NCI-H446 treated with DMSO at 0.1 percent for 48 hours (cell line): ENCODE measurements at places on chromosomes 6 and 20.
A peak's percentile ranks its signal among the peaks of the same experiment; 100 is the strongest.

GRCh38 chr20:1700990-1701389 is 43.4 kb upstream of the SIRPG start:
- no peak for DNase-seq

- no peak for DNase-seq
Observed at GRCh38 chr6:42394151-42394550, 57.6 kb downstream of the TRERF1 start.

GRCh38 chr6:33549196-33549595 is 30.9 kb downstream of the BAK1 start:
- DNase-seq: no peak

DNA sequence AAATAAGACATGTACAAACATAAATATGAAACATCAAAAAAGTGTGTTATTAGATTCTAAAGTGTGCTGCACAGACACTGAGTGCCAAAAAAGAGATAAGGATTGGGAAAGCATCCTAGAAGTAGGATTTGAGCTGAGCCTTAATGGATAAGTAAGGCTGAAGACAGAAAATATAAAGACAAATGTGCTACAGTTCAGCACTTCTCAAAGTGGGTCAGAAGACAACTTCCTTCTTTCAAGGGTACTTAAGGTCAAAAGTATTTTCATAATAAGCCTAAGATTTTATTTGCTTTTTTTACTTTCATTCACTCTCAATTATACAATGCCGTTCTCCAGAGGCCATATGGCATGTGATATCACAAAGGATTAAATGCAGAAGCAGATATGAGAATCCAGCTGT is 16.8 kb downstream of the USP45 start:
- DNase-seq: no peak

DNA sequence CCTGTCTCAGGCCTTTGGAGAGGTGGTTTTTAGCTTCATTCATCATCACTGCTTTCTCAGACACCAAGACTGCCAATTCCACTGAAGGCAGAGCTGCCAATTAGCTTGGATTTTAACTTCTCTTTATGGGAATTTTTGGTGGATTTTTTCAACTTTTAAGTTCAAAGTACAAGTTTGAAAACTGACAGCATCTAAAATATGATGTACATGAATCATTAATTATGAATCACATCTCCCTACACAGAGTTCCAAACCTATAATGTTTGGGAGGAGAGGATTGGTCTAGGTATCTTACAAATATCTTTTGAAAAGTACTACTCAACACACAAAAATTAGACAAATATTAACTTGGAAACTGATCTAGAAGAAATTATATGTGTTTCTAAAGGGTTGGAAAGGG is 25.5 kb downstream of the CNKSR3 start:
- DNase-seq: no peak

GRCh38 chr6:39791850-39792539 is at the start of gene DAAM2:
TSS of gene DAAM2 (plus strand) at chr6:39792376. CDS start at chr6:39856303, 63,927 bp downstream.
- DNase-seq: no peak

DNA sequence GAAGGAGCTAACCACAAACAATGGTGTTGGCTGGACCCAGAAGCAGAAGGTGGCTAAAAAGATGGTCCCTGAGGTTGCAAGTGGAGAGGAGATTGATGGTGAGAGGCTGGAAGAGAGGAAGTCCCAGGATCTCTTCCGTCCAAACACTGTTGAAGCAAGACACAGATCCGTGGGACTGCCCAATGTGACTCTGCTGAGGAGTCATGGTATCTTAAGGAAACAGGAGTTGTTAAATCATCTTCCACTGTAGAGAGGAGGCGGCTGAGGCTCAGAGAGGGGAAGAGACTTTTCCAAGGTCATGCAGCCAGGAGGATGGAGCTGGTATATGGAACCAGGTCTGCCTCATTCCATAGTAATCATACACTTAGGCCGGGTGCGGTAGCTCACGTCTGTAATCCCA is 4.1 kb upstream of the ZNF335 start:
- no peak for DNase-seq

- no peak for DNase-seq
Observed at GRCh38 chr6:40244699-40245098, 310.4 kb upstream of the MOCS1 start.

GRCh38 chr6:42230345-42231321 is 13.0 kb upstream of the MRPS10 start:
- DNase-seq: no peak

GRCh38 chr6:30914076-30914853 is at the start of gene VARS2:
TSS of gene VARS2 (plus strand) at chr6:30914238. CDS start at chr6:30914837, 599 bp downstream.
- DNase-seq: peak; percentile 66

GRCh38 chr6:20946022-20946421 is 411.8 kb downstream of the CDKAL1 start:
- no peak for DNase-seq

- DNase-seq: no peak
Observed at GRCh38 chr6:3788408-3789017, 37.0 kb upstream of the PXDC1 start.

GRCh38 chr20:53718142-53719021 is 124.7 kb upstream of the ZNF217 start:
- no peak for DNase-seq

DNA sequence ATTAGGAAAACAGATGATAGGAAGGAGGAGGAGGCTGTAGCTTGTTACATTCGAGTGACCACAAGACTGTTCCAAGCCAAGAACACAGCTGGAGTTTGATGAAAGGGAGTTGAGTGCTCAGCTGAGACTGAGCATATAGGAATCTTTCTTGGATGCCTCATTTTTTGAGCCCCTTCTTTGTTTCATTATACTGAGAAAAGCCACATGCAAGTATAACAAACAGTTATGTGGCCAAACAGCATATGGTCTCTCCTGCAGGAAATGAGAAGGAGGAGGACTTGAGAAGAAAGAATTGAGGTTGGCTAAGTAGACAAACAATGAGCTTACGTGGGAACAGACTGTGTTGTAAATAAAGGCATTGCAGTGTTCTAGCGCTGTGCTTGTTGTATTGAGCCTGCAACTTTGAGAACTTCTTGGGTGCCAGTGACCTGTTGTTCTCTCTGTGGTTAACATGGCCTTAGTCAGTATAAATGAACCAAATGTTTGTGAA is 78.3 kb downstream of the AKAP7 start:
- DNase-seq: no peak

DNA sequence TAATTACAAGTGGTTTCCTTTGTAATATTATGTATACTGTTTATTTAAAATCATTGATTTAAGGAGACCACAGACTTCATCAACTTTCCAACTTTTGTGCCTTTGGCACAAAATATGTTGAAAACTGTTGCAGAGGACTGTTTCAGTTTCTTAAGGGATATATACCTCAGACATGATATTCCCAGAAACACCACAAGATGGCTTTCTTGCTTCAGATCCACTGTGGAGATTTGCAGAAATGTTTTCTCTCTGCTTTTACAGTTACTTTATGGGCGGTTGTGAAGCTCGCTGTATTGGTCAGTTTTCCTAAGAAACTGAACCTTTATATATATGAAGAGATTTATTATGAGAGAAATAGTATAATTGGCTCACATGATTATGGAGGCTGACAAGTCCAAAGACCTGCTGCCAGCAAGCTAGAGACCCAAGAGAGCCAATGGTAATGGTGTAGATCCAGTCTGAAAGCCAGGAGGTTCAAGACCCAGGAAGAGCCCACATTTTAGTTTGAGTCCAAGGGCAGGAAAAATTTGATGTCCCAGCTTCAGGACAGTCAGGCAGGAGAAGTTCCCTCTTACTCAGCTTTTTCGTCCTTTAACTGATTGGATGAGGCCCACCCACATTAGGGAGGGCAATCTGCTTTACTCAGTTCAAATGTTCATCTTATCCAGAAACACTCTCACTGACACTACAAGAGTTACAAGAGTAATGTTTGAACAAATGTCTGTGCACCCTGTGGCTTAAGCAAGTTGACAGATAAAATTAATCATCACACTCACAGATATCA is 12.8 kb downstream of the ME1 start:
- DNase-seq: no peak

DNA sequence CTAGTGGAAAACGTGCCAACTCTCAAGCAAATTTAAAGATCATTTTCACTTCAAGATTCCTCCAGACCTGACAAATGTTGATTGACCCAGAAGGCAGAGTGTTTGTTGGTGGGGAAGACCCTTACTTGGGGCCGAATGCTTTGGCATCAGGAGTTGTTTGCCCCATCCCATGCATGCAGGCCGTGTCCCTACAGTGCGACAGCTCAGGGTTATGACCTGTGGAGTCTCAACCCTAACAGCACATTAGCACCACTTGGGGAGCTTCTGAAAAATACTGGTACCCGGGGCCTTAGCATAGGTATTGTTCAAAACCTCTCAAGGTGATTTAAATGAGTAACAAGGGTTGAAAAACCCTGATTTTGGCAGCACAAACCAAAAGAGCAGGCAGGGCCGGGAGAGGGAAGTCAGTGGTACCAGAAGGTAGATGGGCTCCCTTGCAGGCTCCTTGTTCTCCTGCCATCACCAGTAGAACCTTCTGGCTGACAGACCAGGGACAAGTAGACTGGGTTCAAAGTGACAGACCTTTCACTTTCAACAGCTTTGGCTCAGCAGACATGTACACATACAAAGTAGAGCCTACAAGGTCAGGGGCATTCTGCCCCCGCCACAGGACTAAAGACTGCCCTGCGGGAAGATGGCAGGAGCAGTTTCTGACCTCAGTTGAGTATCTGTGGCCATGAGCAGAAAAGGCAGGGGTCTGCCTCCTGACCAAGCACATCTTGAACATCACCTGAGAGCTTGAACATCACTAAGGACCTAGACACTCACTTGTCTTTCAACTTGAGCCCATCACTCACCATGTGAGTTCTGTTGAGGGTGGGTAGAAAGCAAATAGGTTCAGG is 39.6 kb downstream of the PLCG1 start:
- no peak for DNase-seq

DNA sequence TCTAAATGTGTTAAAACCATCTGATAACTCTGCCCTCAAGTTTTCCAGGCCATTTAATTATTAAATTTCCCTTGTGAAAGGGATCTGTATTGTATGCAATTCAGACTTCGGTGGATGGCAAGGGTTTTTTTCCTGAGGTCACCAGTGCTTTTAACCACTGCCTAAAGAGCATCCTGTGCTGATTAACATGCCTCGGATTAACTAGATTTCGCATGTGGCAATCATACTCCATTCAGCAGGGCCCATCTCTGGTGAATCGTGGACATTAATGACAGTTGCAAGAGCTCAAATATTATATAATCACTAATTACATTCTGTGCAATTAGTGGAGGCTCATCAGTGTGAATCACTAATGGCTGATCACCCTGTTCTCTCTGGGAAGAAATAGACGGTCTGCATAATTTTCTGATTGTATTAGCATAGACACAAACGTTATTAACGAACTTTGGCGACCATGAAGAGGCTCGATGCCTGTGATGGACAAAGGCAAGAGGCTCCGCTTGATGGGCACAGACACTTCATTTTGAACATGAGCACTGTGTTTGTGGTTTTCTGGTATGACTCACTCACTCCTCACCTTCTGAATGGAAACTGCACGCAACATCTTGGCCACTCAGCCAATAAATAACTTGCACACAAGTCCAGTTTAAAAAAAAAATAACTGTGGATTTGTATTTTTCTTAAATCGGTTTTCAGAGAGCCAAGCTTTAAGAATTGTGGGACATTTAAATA is 31.4 kb downstream of the LINC00237 start:
- DNase-seq: no peak

- peak; percentile 56 for DNase-seq
Observed at GRCh38 chr20:5191829-5192569, 65.2 kb downstream of the CDS2 start.

- no peak for DNase-seq
Observed at GRCh38 chr6:146041282-146041681, 12.4 kb downstream of the GRM1 start.

- DNase-seq: peak; percentile 35
Observed at GRCh38 chr20:60206259-60206658, 248.0 kb downstream of the CDH26 start.

DNA sequence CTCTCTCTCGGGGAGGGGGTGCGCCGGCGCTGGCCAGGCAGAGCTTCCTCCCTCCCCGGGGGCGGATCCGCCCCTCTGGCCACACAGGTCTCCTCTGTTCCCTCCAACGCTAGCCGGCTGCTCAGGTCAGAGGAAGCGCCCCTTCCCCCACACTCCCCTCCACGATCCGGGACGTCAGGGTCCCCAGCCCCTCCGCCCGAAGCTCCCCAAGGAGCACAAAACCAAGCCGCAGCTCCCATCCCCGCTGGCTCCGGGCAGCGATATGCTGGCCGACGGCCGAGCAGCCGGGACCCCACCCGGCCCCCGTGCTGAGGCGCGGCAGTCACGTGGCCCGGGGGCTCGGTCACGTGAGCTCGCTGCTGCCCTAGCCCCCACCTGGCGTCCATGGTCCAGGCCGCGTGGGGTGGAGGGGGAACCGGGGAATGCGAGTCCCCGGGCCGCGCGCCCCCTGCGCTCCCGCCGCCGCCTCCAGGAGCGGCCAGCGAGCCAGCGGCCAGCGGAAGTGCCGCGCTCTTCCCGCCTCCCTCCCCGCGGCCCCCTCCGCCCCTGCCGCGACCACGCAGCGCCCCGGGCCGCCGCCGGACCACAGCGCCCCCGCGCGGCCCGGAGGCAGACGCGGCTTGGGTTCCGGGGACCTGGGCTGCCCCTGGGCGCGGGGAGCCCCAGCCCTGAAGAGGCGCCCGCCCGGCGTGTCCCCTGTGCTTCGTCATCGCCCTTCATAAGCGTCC is at the start of gene SLC35B2:
SLC35B2 (minus strand) TSS at position 504 of the 728 bp plus-strand sequence; CDS start at position 386, 118 bp downstream.
- DNase-seq: peak; percentile 31

GRCh38 chr6:130598021-130598989 is 228.9 kb upstream of the SMLR1 start:
- no peak for DNase-seq

GRCh38 chr6:47302043-47302442 is 7.7 kb downstream of the TNFRSF21 start:
- DNase-seq: no peak

- DNase-seq: no peak
Observed at GRCh38 chr6:100349366-100349765, 115.4 kb downstream of the SIM1 start.
